Umbilical cord (tissue), 2 donors: ENCODE measurements at places on chromosomes 4 and X.

DNA sequence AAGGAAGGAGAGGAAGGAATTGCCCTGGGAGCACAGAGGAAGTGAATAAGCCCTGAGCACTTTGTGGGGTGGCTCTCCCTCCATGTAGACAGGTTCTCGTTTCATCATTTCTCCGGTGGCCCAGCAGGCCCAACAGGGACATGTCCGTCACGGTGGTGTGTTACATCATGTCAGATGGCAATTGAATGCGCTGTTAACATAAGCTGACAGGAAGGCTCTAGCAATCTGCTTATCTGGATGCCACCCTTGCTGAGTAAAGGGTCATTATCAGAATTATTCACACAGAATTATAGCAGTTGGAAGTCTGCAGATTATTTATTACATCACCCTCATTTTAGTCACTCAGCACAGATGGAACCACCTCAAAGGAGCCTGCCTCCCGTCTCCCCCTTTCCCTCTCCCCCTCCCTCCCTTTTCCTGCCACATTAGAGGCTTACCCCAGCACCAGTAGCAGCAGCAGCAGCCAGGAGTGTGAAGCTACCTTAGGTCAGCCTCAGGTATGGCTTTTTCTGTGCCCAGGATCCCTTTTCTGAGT lies 124.3 kb upstream of the TRIM2 start:
- DNase-seq = no peak

DNA sequence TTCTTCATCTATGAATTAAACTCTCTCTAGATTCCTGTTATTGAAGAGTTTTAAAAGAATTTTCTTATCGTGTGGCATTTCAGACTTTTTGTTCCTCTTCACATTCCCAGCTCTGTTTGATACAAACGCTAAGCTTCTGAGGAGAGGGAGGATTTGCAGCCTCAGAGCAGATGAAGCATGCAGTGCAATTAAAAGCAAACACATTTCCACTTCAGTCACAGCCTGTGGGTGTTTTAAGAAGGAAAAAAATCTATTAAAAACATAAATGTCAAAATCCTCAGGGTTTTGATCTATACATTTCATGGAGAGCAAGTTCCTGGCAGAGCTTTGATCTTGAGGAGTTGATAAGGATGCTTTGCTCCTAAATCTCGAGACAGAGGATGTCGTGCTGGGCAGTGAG lies 442.4 kb upstream of the BOD1L1 start:
- DNase-seq = no peak

DNA sequence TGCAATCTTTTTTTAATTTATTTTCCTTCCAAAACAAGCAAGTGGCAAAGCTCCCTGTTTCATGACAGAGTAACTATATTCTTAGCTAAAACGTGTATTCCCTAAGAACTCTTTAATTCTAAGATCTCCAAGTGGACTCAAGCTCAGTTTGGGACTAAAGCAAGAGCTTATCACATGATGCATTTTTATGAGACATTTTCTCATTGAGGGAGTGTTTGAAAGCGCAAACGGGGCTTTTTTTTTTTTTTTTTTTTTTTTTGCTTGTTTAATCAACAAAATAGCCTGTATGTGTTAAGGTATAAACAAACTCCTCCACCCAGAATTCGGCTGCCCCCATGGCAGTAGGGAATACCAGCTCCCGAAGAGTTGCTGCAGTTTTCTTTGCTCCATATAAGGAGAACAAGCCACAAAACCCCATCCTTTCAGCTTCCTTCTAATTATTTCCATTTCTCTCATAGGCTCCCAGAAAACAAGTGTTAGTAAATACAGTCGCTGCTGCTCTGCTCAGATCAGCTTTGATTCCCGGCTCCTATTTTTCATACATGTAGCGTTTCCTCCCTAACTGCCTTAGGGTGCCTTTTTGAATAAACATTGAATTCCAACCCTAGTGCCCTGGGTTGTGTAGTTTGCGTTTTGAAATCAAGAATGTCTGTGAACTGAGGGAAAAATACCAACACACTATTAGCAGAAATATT lies 669 bp upstream of the PPARGC1A start:
- DNase-seq = no peak

GRCh38 chr4:40648742-40649281 lies 19.1 kb upstream of the RBM47 start:
- DNase-seq = no peak

- no peak for DNase-seq
Measured at GRCh38 chrX:82127228-82128123, 925.6 kb downstream of the SH3BGRL start.

GRCh38 chr4:109733728-109734127 lies 3.9 kb upstream of the PLA2G12A start:
- DNase-seq = no peak

- no peak for DNase-seq
Measured at GRCh38 chrX:69991685-69992084, 58.1 kb downstream of the AWAT2 start.

GRCh38 chrX:28659269-28659668 lies 72.0 kb downstream of the IL1RAPL1 start:
- no peak for DNase-seq

- no peak for DNase-seq
Measured at GRCh38 chr4:151665022-151665784, 95.6 kb downstream of the GATB start.
